ENCODE measurements at places on chromosomes 2 and 18. TPM values are rescaled to one million over a fixed set of nuclear protein-coding genes. Genes with fewer than 3 reads are reported as not detected.

Gene HOXD12
- total RNA-seq = not detected

Gene GPR17
- 0.36 TPM for total RNA-seq

Gene LIMS3
- total RNA-seq = 6.1 TPM

DNA sequence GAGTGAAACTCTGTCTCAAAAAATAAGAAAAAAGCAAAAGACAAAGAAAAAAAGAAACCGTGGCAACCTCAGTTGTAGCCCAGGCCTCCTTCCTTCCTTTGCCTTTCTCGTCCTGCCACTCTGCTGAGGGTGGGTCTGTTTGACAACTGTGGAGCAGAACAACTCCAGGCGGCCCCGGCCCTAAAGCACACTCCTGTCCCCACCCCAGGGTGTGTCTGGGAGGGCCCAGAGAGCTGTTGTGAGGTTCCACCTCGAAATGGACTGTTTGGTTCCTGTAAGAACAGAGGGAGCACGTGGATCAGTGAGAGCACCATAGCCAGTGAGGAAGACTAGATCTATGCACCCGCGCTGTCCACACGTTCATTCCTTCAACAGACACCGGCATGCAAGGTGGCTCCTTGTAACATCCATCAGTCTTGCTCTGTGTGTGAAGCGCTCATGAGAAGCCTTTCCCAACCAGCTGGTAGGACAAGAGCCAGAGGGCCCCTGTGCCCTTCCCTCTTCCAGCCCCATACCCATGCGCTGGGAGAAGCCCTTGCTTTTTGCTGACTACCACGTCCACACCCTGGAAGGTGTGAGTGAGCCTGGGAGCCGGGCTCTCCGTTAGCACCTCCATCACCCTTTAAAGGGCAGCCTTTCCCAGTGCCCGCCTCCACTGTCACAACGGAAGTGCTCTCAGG, 61.6 kb downstream of the SOWAHC start:
- H3K4me3 ChIP-seq = no peak overlapping the region
- peaks cover 7% of the 10 kb centered on the region for H3K4me1 ChIP-seq
- H3K36me3 ChIP-seq = no peaks in the 10 kb centered on the region
- DNase-seq = no peak
- no peak overlapping the region for H3K27ac ChIP-seq

DNA sequence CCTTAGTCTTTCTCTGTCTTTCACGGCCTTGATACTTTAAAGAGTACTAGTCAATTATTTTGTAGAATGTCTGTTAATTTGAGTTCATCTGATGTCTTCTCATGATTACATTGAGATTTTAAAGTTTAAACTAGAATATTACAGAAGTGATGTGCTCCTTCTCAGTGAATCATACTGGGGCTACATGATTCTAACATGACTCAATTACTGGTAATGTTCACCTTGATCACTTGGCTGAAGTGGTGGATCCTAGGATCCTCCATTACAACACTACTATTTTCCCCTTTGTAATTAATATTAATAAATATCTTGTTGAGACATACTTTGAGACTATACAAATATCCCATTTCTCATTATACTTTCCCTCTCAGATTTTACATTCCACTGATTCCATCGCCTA, 148.5 kb downstream of the CAMKMT start:
- H3K4me1 ChIP-seq = no peaks in the 10 kb centered on the region
- H3K27me3 ChIP-seq = no peaks in the 10 kb centered on the region
- no peak overlapping the region for H3K4me3 ChIP-seq
- no peak overlapping the region for H3K27ac ChIP-seq

GRCh38 chr18:32286749-32287148, 96.9 kb downstream of the MEP1B start:
- DNase-seq = no peak
- H3K4me1 ChIP-seq = peaks cover 3% of the 10 kb centered on the region
- no peak overlapping the region for H3K27ac ChIP-seq
- H3K36me3 ChIP-seq = peaks cover 10% of the 10 kb centered on the region
- H3K27me3 ChIP-seq = no peaks in the 10 kb centered on the region
- H3K4me3 ChIP-seq = no peak overlapping the region

DNA sequence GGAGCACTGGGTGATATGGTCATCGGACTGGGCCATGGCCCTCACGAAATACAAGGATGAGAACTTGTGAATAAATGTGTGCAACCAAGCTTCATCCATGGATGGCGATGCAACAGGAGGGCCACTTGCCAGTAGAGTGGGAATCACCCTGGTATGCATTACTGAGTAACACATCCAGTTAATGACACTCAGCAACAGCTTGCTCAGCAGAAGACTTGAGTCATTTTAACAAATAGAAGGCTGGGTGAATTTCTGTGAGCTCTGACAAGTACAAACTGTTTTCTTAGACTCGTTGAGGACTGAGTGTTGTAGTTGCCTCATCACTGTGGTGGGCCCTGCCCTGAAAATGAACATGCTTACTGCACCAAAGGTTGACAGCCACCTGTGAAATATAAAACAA, 221.6 kb downstream of the NCKAP5 start:
- H3K36me3 ChIP-seq = no peaks in the 10 kb centered on the region
- H3K27ac ChIP-seq = no peak overlapping the region

- H3K4me1 ChIP-seq = peaks cover 69% of the 10 kb centered on the region
- no peak overlapping the region for H3K27ac ChIP-seq
- H3K27me3 ChIP-seq = no peaks in the 10 kb centered on the region
Measured at GRCh38 chr18:13265008-13265910, 46.7 kb downstream of the LDLRAD4 start.

GRCh38 chr18:3410273-3410672, 39.7 kb upstream of the TGIF1 start:
- H3K36me3 ChIP-seq = no peaks in the 10 kb centered on the region
- H3K27me3 ChIP-seq = peaks cover 8% of the 10 kb centered on the region
- H3K27ac ChIP-seq = no peak overlapping the region
- DNase-seq = no peak

DNA sequence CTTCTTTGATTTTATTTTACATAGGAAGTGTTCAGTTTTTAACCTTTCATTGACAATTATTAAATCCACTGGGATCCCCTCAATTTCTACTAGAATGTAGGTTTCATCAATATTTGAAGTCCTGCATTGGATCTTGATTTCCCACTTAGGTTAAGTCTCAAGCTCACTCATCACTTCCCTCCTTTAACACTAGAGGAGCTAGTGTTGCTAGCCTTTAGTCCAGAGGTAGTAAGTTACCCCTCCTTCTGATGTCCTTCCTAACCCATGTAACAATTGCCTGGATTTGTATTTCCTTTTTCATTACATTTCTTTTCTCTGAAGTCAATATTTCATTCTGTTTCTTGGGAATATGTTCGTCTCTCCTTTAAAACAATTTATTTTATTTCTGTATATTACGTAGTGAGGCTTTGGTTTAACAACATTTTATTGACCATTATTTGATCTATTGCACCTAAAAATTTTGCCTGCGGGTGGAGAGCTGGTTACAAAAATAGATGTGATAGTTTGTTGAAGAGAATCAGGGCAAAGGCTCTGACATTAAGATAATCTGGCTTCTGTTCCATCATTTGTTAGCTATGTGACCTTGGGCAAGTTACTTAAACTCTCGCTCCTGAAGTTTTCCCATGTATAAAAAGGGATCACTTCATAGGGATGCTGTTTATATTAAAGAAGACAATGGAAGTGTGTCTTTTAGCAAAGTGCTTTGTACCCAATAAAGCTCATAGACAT, 833.0 kb downstream of the SLC4A3 start:
- H3K4me3 ChIP-seq = no peak overlapping the region
- H3K4me1 ChIP-seq = peaks cover 5% of the 10 kb centered on the region
- no peaks in the 10 kb centered on the region for H3K36me3 ChIP-seq

DNA sequence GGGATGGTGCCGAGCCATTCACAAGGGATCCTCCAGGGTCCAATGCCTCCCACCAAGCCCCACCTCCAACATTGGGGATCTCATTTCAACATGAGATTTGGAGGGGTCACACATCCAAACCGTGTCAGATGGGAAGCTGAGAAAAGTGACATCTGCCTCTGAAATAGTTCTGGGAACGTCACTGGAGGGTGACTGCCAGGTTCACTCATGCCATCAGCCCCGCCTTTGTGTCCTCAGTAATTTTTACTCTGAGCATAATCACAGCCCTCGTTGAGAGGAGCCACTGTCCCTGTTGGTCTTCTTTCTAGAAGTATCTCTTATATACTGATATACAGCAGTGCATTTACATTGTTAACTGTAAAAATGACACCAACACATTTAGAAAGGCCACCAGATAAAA, 67.4 kb downstream of the KLHL29 start:
- no peaks in the 10 kb centered on the region for H3K27me3 ChIP-seq
- H3K4me1 ChIP-seq = peaks cover 5% of the 10 kb centered on the region
- no peak overlapping the region for H3K4me3 ChIP-seq
- no peaks in the 10 kb centered on the region for H3K36me3 ChIP-seq

GRCh38 chr2:182006595-182007341, 21.1 kb downstream of the PPP1R1C start:
- DNase-seq = no peak
- no peak overlapping the region for H3K27ac ChIP-seq
- H3K27me3 ChIP-seq = no peaks in the 10 kb centered on the region
- H3K36me3 ChIP-seq = no peaks in the 10 kb centered on the region
- no peak overlapping the region for H3K4me3 ChIP-seq

DNA sequence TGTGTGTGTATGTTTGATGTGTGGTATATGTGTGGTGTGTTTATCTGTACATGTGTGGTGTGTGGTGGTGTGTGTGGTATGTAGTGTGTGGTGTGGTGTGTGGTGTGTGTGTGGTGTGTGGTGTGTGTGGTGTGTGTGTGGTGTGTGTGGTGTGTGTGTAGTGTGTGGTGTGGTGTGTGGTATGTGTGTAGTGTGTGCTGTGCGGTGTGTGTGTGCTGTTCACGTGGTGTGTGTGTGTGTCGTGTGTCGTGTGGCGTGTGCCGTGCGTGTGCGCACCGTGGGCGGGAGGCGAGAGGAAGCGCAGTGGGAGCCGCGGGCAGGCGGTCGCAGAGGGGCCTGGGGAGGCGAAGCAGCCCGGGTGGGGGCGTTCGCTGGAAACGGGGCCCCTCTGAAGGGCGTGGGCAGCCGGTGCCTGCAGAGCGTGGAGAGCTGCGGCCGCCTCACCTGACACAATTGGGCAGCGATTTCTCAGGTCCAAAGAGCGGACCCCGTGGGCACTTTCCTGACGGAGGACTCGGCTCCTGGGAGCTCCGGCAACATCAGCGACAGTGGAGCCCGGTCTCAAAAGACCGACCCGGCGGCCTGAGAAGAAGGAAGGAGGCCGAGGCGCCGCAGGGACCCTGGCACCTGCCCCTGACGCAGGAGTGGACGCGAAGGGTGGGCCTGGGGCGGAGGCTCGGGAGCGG, 741.1 kb upstream of the SALL3 start:
- H3K27me3 ChIP-seq = no peaks in the 10 kb centered on the region
- no peak overlapping the region for H3K4me3 ChIP-seq
- H3K4me1 ChIP-seq = no peaks in the 10 kb centered on the region
- no peak for DNase-seq
- H3K36me3 ChIP-seq = no peaks in the 10 kb centered on the region
- no peak overlapping the region for H3K27ac ChIP-seq

DNA sequence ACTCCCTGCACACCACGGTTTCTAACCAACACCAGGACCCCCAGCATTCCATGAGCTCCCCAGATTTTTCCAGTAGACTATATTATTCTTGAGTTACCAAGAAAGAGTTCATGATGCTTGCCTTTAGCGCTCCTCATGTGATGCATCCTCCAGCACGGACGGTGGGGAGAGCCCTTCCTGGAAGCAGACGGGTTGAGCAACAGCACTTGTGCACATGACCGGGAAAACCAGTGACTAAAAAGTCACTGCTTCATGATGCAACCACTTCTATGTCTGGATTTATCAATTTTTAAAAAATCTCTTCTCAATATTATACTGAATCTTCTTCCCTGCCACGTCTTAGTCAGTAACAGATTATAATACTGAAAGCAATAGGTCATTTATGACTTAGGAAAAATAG, 20.4 kb upstream of the DOK6 start:
- no peak for DNase-seq
- H3K4me1 ChIP-seq = no peaks in the 10 kb centered on the region
- no peaks in the 10 kb centered on the region for H3K36me3 ChIP-seq
- H3K4me3 ChIP-seq = no peak overlapping the region
- no peaks in the 10 kb centered on the region for H3K27me3 ChIP-seq

GRCh38 chr18:10736984-10737383, 211.2 kb downstream of the NAPG start:
- H3K4me1 ChIP-seq = no peaks in the 10 kb centered on the region
- DNase-seq = no peak
- no peak overlapping the region for H3K4me3 ChIP-seq

DNA sequence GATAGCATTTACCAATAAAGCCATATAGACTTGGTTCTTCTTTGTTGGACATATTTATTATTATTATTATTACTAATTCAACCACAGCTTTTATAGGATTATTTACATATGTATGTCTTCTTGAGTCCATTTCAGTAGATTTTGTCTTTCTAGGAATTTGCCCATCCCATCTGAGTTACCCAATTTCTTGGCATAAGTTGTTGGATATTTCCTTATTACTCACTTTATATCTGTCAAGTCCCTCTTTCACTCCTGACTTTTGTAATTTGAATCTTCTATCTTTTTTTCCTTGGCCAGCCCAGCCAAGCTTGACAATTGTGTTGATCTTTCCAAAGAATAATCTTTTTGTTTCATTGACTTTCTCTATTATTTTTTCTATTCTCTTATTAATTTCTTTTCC, 543.7 kb downstream of the SUCLG1 start:
- no peak for DNase-seq
- no peaks in the 10 kb centered on the region for H3K27me3 ChIP-seq
- H3K27ac ChIP-seq = no peak overlapping the region
- no peak overlapping the region for H3K4me3 ChIP-seq
